ENCODE measurements at places on chromosomes 16 and 17.

DNA sequence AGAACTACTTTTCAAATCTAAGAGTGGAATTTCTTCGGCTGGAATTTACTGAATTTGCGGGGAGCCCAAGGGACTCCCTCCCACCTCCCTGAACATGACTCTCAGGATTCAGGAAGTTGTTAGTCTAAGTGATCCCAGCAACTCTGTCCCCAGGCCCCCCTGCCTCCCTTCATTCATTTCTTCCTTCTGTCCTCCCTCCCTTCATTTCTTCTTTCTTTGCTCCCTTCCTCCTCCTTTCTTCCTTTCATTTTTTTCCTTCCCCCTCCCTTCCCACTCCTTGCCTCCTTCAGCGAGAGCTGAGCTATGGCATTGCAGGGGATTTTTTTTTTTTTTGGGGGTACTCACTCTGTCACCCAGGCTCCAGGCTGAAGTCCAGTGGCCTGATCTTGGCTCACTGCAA, 10.9 kb upstream of the JUP start:
- DNase-seq, result no peak

DNA sequence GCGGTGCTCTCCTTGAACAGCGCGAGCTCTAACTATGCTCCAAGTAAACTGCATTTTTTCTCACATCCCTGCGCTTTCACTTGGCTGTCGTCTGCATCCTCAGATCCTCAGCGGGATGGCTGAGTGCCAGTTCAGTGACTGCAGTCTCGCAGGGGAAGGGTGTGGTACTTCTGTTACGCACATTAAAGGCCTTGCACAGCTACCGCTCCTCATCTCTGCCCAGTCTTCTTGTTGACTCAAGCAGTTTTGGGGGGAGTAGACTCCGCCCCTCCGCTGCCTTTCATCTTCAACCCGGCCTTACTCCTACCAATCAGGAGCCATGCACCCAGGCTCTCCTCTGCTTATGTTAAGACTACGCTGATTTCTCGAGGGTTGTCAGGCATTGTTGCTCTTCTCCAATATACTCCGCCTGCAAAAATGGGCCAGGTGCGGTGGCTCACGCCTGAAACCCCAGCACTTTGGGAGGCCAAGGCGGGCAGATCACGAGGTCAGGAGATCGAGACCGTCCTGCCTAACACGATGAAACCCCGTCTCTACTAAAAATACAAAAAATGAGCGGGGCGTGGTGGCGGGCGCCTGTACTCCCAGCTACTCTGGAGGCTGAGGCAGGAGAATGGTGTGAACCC, 10.0 kb downstream of the ATP5PD start:
- DNase-seq, result peak; percentile 20

DNA sequence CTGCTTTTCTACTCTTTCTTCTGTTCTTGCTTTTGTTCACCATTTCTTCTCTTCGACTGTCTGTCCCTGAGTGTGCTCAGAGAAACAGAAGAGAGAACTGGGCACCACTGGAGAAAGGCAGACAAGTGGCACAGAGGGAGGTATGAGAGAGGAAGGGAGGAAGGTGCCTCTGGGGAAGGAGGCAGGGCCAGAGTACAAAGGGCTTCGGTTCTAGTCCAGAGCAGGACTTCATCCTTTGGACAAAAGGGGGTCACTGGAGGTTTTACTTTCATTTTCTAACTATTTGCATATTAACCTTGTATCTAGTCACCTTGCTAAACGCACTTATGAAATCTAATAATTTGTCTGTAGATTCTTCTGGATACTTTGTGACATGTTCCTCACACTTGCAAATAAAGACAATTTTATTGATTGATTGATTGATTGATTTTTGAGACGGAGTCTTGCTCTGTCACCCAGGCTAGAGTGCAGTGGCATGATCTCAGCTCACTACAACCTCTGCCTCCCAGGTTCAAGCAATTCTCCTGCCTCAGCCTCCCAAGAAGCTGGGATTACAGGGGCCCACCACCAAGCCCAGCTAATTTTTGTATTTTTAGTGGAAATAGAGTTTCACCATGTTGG, 13.5 kb downstream of the ITGB4 start:
- DNase-seq, result no peak

DNA sequence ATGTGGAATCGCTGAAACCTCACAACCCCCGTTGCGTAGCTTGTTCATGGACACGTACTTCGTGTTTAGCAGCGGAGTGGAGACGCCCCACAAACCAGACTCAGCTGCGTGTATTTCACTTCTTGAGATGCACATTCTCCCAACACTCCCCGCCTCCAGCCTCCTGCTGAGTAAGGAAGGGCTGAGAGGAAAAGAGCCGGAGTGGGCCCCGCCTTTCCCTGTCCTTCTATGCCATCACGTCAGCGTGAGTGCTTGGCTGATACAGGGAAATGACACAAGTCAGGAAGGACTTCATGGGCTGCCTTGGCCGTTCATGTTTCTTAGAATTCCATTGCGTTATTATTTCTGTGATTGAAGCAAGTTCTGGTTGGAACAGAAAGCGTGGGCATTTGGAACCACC, 68.6 kb upstream of the CBX4 start:
- DNase-seq, result no peak

DNA sequence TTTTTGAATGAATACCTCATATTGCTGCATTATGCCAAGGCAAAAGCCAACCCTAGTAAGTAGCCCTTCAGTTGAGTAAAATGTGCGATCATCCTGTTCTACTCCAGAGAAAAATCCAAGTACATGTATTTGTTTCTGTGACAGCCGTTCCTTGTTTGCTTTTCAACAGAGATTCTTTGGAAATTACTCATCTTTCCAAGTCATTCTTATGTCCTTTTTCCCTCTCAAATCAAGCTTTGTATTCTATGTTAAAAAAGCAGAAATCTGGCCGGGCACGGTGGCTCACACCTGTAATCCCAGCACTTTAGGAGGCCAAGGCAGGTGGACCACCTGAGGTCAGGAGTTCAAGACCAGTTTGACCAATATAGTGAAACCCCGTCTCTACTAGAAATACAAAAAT, 112.9 kb upstream of the HAS3 start:
- no peak for DNase-seq

DNA sequence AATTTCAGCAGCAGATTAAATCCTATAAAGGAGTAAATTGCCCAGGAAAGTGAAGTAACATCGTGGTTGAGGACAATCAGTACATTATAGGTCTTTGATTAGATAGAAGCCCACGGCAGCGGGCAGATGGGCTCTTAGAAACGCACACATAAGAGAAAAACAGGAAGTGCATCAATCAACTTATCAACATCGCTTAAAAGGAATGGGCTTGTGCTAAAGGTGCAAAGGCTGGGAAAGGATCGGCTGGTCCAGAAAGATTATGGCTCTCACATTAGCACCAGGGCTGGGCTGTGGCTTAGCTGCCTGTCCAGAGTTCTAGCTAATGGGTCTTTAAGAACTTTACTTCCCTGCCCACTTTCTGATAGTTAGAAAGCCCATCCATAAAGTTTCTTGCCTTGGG, 292.0 kb upstream of the TNRC6C start:
- DNase-seq, result no peak

DNA sequence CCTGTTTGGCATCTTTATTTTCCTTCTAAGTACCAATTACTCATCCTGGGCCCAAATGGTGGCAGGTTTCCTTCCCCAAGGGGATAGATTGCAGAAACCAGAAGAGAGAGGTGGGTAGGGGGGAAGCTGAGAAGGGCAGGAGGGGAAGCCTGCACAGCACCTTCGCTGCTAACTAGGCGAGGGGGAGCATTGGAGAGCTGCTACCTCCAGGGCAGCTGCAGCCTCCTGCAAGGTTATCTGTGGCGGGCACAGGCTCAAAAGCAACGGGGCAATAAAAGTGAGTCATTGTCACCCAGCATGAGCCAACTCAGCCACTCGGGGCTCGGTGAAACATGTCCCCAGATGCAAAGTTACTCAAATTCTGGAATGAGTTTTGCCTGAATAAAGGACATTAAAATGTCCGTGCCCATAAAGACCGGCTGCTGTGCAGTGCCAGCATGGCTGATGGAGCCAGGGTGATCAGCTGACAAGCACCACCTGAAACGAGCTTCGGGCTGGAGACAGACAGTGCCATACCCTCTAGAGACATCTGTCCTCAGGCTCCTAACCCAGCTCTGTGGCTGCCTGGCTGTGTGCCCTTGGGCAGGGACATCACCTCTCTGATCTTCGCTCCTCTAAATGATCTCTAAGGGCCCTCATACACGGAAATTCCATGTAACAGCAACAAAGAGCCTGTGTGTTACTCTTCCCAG, 68.1 kb upstream of the GRIN2A start:
- DNase-seq, result no peak

GRCh38 chr17:10050597-10051101, 145.6 kb upstream of the RCVRN start:
- no peak for DNase-seq

- DNase-seq, result no peak
Measured at GRCh38 chr17:43940630-43941029, 1.6 kb downstream of the PPY start.

- no peak for DNase-seq
Measured at GRCh38 chr17:39600288-39600996, 7.3 kb downstream of the NEUROD2 start.

GRCh38 chr17:41052566-41052965, 2.5 kb downstream of the KRTAP2-2 start:
- no peak for DNase-seq

DNA sequence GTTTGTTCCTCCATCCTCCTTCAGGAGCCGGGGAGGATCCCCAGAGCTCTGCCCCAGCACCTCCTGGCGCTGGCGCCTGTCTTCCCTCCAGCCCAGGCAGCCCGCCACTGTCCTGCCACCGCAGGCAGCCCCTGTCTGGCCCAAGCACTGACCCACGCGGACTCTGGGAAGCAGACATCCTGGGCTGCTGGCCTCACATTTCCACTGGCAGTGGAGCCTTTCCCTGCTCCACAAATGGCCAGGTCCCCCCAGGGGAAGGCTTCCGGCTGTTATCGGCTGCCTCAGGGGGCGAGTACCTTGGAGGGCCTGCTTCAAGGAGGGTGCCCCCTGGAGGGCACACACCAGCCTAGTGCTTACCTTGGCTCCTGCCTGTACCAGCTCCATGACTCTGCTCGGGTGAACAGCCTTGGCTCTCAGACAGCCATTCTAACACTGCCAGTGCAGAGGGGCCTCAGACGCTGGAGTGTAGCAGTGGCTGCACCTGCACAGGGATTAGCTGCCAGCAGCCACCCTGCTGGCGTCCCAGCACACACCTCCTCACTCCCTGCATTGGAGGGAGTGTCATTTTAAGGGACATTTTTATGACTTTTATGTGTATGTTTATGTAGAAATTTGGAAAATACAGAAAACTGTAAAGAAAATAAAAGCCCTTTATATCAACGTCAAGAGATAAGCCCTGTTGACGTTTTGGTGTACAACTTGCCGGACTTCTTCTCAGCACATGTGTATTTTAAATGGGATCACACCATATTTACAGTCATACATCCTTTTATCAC, 21.0 kb downstream of the ACE start:
- no peak for DNase-seq

DNA sequence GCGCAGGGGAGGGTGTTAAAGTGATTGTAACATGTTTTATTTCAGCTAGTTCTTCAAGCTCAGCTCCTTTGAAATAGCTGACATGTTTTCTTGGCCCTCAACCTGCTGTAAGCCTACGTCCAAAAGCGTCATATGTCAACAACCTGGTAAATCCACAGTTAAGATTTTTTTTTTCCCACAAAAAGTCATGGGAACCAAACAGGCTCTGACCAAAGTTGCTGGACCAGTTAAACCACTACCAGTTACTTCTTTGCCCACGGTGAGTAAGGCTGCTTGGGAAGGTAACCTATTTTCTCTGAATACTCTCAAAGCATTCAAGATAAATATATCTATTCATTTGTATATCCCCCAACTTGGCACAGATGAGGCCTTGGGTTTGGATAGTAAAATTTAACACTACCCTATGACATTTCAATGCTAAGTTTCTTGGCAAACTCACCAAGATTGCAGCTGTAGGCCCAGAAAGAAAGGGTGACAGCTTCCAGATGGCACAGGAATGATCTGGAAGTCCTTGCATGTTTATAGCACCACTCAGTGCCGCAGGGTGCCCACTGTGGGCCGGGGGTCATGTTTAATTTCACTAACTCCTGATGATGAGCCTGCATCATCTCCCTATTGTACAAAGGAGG, 166.2 kb downstream of the XYLT1 start:
- DNase-seq, result no peak

DNA sequence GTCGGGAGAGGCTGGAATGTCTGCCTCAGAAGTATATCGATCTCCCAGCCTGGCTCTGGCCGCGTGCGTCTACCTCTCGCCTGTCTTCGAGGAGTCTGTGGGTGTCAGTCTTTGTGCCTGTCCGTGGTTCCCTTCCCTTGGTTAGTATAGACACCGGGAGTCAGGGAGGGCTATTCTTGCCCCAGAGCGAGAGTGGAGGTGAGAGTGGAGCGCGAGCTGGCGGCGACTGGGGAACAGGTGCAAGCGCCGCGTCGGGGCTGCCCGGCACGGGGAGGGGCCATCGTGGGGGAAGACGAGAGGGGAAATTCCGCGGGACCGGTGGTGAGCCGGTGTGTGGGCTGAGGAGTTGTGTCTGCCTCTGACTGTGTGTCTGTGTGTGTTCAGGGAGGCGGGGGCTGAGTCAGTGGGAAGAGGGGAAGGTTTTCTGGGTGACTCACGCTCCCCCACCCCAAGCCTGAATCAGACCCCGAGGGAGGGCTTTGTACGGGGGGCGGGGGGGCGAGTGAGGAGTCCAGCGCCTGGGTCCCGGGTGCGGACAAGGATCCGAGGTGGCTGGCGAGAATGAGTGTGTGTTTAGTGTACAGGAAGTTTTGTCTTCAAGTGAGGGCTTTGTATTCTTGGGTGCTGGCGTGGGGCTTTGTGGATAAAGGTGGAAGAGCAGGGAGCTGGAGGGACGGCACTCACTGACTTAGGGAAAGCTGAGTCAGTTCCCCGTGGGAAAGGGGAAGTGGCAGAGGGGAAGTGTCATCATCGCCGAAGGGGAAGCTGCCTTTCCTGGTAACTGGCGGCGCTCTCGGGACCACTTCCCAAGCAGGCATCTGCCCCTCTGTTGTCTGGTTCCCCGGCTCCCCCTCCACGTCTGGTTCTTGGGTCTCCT, 8.6 kb downstream of the KDM6B start:
- no peak for DNase-seq

DNA sequence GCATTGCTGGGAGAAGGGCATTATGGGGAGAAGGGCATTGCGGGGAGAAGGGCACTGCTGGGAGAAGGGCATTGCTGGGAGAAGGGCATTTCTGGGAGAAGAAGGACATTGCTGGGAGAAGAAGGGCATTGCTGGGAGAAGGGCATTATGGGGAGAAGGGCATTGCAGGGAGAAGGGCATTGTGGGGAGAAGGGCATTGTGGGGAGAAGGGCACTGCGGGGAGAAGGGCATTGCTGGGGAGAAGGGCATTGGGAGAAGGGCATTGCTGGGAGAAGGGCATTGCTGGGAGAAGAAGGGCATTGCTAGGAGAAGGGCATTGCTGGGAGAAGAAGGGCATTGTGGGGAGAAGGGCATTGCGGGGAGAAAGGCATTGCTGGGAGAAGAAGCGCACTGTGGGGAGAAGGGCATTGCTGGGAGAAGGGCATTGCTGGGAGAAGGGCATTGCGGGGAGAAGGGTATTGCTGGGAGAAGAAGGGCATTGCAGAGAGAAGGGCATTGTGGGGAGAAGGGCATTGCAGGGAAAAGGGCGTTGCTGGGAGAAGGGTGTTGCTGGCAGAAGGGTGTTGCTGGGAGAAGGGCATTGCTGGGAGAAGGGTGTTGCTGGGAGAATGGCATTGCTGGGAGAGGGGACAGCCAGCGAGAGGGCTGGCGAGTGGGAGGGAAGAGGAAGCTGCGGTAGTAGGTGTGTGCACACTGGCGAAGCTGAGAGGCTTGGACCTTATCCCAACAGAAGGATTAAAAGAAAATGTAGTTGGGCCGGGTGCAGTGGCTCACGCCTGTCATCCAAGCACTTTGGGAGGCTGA, 4.6 kb upstream of the PYDC1 start:
- no peak for DNase-seq
